Activated effector memory CD4-positive, alpha-beta T cell treated with anti-CD3 and anti-CD28 coated beads, Interleukin-2, amount 50 U/mL, for 16 hours (primary cell): ENCODE measurements at places on chromosomes 16 and 17.

DNA sequence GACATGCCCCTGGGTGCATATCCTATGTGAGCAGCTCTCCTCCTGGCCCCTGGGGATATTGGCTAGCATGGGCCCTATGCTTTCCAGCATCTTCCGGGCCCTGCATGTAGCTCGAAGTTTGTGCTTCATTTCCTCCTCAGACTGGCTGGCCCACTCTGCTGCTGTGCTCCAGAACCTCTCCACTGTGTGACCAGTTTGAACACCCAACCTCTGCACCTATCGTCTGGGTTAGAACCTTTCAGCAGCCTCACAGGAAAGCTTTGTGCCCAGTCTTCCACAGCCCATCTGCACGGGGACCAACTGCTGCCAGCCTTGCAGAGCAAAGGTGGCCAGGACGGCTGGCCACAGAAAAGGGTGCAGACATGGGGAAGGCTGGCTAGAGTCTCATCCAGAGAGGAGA, 10.2 kb upstream of the CLEC18B start:
- DNase-seq = no peak

- no peak for DNase-seq
These were observed 44.4 kb downstream of the HAPSTR1 start for GRCh38 chr16:9135797-9136196.

GRCh38 chr16:63372815-63373214, 1336.6 kb upstream of the CDH8 start:
- no peak for DNase-seq

GRCh38 chr17:45226576-45226975, 4.9 kb downstream of the FMNL1 start:
- no peak for DNase-seq

DNA sequence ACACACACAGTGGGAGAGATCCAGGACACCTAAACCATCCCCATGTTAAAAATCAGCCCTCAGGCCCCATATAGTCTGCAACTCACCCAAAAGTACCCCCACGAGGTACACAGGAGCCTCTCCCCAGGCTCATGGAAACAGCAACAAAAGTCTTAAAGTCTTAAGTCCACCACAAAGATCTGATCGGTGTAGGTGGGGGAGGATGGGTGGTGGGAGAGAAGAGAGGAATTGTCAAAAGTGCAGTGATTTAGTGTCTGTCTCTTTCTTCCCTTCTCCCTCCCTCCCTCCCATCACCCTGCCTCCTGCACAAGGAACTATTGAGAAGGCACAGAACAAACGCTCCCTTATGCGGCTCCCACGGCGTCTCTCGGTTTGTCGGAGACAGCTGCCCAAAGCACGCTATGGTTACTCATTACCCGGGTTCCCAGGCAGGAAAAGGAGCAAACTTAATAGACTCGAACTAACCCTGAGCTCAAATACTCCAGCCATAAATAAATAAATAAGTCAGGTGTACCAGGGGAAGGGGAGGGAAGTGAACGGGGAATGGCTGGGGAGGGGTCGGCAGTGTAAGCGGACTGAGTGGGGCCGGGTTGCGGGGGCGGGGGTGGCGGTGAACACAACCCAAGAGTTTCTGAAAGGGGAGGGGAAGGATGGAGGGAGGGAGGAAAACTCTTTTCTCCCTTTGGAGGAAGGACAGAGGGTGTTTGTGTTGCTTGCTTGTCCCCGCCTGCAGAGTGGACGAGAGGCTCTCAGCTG, 477.4 kb downstream of the SLC39A11 start:
- no peak for DNase-seq

DNA sequence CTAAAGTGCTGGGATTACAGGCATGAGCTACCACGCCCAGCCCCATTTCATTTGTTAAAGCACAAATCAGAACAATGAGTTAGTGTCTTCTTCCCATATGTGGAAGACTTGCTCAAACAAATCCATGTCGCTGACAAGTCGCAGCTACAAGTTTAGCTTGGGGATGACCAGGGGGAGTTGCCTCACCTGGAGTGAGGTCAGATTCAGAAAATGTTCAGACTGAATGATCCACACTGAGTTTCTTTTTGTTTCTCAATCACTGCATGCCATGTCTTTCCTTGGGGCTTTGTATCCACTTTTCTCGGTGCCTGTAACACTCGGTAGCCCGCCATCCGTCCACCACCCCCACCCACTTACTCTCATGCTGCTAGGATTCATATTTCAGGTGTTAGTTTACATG, 437.3 kb upstream of the DYNLRB2 start:
- DNase-seq = no peak

DNA sequence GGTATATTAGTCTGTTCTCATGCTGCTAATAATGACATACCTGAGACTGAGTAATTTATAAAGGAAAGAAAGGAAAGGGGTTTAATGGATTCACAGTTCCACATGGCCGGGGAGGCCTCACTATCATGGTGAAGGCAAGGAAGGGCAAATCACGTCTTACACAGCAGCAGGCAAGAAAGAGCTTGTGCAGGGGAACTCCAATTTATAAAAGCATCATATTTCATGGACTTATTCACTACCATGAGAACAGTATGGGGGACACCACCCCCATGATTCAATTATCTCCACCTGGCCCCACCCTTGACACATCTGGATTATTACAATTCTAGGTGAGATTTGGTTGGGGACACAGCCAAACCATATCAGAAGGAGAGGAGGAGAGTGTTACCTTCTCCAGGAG, 17.7 kb upstream of the XYLT1 start:
- no peak for DNase-seq

DNA sequence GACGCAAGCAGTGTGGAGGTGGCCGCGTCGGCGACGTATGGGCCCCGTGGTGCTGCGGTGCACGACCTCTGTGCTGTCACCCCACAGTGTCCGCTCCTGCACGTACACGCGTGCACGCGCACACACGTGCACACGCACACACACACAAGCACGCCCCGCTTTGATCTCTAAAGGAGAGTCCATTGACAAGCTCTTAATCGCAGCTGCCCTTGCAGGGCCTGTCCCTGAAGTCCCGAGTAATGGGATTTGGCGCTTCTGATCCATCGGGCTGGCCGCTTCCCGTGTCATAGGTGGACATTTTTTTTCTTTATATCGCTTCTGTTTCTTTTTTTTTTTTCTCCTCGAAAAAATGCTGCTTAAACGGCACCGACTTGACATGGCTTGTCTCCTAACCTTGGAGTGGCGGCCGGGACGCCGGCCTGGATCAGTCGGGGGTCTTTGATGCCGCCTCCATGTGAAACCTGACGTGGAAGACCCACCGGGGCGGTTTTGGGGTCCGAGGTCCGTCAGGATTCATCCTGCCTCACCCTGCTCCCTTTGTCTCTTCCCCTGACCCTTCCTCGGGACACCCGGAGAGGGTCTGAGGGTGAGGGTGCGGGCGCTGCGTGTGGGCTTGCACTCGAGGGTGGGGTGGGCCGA, 8.3 kb upstream of the AXIN1 start:
- no peak for DNase-seq

DNA sequence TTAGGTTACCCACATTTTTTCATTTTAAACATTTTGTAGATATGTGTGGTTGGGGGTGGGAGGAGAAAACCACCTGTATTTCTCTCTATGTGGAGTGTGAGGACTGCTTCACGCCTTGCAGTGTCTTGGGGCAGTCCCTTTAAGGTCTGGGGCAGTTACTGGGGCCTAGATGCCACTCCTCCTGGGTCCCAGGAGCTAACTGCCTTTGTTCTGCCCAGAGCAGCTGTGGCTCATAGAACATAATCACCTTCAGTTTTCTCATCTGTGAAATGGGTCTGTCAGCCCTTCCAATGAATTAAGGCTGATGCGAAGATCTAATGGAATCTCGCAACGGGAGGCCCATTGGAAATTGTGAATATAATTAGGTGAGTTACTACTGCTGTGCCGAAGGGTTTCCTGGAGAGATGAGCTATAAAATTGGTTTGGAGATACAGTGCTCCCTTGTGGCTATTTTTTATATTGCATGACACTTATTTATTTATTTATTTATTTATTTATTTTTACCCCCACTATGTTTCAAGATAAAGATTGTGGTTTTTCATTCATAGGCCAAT, 22.9 kb downstream of the DHRS7C start:
- no peak for DNase-seq

GRCh38 chr17:28891201-28891600, 6.3 kb downstream of the FLOT2 start:
- DNase-seq = no peak

DNA sequence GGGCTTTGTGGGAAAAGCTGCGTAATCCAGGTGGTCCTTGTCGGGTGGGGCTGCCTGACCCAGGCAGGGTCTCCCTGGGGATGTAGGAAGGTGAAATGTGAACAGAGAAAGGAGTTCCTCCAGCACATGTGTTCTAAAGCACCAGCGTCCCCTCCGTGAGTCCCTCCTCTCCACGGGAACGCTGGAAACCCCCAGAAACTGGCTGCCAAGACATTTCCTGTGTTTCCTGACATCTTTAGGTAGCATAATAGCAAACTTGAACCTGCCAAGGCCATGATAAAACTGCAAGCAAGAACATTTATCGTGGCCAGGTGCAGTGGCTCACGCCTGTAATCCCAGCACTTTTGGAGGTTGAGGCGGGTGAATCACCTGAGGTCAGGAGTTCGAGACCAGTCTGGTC, 12.6 kb upstream of the PYDC1 start:
- no peak for DNase-seq

GRCh38 chr17:27241346-27241946, 52.5 kb upstream of the WSB1 start:
- DNase-seq = no peak

GRCh38 chr17:49515196-49515770, 20.2 kb downstream of the NGFR start:
- no peak for DNase-seq

- no peak for DNase-seq
These were observed 12.4 kb downstream of the RAB5C start for GRCh38 chr17:42142371-42142896.

DNA sequence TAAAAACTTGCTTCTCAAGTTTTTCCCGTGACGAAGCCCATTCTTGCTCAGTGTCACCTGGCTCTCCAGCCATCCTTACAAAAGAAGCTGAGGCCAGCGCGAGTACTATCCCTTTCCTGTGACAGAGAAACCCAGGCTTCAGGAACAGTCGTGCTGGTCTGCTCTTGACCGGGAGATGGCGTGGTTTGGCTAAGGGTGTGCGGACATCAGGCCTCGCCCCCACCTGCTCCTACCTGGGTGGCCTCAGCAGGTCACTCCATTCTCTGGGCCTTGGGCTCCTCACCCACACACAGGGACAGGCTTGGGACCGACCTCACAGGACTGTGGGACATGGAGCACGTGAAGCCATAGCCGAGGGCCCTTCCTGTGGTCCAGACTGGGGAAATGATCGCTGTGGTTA, 75.2 kb upstream of the CIBAR2 start:
- DNase-seq = no peak

DNA sequence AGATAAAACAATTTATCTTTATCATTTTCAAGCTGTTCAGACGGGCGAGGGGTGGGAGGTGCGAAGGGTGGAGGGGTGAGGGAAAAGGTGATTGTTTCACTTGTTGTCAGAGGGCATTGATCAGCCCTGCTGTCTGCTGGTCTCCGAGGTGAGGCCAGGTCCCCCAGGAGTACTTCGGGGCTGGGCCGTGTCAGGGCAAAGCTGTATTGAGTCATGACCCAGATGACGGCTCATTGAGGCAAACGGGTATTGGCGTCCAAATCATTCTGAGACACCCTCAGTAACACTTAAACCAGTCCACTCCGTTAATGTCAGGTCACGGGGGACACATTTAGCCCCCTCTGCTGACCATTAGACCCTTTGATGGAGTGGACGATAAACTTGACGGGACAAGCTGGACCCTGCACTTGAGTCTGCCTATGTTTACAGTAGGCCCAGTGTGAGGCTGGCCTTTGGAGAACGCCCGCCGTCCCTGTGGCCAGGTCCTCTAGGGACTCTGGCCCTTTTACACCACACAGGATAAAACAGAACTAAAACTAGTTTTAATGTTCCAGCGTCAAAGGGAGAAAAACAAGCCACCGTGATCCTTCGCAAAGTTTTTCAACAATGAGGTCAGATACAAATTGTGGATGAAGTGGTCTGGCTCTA, 502.2 kb upstream of the ZFHX3 start:
- no peak for DNase-seq

- DNase-seq = no peak
These were observed 66.3 kb downstream of the WIPI1 start for GRCh38 chr17:68390888-68391545.

DNA sequence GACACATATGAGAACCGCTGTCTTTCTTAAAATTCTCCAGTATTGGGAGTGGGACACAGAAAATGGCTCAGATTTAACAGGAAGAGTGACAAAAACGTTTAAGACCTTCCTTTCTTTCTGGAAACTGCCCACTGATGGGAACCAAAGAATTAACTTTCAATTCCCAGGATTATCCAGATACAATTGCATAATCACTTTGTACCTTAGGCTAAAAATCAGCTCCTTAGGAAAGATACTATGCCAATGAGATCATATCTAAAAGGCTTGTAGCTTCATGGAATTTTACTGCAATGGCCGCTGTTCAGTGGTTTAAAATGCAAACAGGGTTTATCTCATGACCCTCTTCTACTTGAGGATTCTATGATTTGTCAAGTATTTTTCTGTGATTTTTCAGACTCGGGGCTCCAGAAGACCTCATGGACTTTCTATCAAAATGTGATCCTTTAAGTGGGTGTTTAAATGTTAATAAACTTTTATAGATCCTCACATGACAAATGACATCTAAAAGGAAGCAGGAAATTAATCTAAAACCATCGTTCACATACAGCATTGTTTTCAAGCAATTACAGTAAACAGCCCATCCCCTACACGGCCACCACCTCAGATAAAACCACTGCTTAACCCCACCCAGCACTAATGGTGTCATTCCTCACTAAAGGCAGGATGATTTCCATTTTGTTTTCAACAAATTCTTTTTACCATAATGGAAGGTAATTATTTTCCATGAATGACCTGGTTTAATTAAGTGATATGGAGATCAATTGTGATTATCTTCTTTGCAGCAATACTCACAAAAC, 31.6 kb upstream of the ERN1 start:
- no peak for DNase-seq

- no peak for DNase-seq
These were observed 82.0 kb downstream of the RGS9 start for GRCh38 chr17:65219124-65219523.

DNA sequence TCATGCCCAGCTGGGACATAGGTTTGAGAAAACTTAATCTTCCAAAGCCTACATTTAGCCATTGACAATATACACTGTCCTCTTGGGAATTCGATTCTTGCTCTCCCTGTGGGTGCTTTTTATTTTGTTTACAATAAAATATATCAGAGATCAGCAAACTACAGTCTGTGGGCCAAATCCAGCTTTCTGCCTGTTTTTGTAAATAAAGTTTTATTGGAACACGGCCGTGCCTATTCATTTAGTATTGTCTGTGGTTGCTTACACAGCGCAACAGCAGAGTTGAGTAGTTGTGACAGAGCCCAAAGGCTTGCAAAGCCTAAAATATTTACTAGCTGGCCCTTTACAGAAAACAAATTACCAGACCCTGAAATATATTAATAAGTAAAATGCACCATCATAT, 39.7 kb upstream of the DNAJA2 start:
- DNase-seq = no peak
